ENCODE measurements at places on chromosomes 2 and 18.

GRCh38 chr2:37652199-37652640 is 19.2 kb downstream of the CDC42EP3 start:
- no peak for DNase-seq

DNA sequence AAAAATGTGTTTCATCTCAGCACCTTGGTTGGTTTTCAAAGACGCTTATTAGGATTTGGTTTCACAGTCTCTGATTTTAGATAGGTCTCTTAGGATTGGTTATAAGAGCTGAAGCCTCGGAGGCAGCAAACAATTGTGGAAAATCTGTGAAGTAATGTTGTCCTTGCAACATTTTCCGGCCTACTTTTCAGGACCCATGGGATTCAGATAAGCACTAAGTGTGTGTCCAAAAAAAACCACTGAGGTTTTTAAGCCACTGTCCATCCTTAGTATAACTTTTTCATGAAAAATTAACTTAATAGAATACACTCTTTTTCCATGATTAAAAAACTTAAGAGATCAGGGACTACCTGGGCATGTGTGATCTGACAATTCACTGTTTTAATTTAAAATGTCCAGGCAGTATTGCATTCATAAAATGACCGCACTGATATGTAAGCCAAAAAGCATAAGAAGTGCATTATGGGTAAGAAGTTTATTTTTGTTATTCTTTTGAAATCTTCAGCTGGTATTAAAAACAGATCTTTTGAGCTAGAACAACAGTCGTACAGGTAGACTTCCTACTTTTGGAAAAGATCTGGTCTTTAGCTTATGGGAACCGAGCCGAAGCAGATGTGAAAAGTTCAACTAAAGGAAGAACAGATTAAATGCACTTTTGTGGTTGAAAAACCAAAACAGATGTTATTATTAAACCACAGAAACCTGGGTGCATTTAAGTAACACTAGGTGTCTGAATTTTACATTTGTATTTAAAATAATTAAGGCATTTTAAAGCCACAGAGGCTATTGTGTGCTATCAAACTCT is 479.4 kb upstream of the ZEB2 start:
- DNase-seq = no peak

- no peak for DNase-seq
These were observed 304.2 kb downstream of the CYP26B1 start for GRCh38 chr2:71843391-71843850.

DNA sequence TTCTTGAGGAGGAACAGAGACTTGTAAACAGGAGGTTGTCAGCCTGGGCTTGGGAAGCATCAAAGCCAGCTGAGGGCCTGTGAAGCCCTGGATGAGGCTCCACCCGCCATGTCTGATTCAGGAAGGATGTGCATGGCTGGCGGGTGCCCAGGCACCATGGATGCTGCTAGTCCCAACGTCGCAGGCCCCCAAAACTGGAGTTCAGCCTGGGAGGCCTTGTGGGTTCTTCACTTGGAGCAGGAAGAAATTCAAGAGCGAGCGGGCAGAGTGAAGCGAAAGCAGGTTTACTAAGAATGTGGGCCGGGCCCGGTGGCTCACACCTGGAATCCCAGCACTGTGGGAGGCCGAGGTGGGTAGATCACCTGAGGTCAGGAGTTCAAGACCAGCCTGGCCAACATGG is 12.1 kb upstream of the PXDN start:
- DNase-seq = no peak

DNA sequence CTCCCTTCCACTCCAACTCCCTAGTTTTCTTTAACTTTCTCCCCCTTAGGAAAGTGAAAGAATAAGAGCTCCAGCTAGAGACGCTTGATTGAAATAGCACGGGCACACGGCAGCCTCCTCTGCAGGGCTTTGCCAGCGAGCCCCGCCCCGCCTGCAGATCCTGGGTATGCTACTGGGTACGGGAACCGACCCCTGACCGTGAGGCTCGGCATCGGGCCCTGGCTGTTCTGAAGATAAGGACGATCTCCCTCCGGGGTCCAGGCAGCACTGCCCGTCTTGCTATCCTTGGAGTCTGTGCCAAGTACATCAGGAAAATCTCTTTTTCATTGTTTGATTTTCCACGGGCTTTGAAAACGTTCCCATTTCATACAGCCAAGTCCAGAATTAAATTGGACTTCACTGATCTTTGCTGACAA is 284.5 kb downstream of the MTX2 start:
- DNase-seq = no peak

- DNase-seq = no peak
These were observed 944 bp downstream of the RAB3GAP1 start for GRCh38 chr2:135052997-135053474.

- DNase-seq = peak; percentile 92
These were observed at the start of gene TUBA4A for GRCh38 chr2:219253753-219254589. TUBA4A (minus strand) TSS chr2:219253918; CDS start chr2:219253858, 60 bp downstream.

GRCh38 chr2:184067502-184067901 is 530.8 kb upstream of the ZNF804A start:
- DNase-seq = no peak

DNA sequence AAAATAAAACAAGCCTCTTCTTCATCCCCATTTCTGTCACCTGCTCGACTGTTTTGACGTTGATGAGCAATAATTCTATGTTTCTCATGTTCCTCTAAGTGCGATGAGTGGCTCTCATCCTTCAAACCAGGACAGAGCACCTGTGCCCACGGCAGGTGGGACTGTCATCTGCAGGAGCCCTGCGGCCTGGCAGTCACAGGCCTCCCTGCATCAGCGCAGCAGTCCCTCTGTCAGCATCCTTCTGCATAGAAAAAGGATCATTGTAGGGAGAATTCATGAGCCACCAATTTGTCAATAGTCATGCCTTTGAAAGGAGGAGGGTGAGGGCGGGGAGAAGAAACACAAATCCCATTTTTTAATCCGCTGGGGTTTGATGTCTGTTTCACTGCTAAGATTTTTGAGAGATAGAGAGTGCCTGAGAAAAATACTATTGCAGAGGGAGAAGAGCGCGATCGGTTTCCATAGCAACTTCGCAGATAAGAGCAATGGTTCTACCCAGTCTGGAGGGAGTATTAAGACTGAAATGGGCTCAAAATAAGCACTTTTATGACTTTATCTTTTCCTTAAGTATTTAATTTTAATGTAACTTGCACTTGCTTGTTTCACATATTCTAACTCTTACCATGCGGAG is 234.3 kb upstream of the NCKAP5 start:
- no peak for DNase-seq

- no peak for DNase-seq
These were observed 44.0 kb upstream of the XPO1 start for GRCh38 chr2:61582165-61582564.

DNA sequence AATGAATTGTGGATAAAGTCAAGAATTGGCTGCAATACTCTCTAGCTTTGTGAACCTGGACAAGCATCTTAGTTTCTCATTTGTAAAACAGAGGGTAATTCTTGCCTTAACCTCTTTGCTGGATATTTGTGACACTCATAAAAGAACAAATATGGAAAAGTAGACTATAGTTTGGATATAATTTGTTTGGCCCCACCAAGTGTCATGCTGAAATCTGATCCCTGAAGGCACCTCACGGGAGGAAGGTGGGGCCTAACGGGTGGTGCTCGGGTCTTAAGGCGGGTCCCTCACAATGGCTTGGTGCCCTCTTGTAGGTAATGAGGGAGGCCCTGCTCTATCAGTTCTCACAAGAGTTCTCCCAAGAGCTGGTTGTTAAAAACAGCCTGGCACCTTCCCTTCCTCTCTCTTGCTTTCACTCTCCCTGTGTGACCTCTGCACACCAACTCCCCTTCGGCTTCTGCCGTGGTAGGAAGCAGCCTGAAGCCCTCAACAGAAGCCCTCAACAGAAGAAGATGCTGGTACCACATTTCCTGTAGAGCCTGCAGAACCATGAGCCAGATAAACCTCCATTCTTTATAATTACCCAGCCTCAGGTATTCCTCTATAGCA is 37.4 kb downstream of the ARL4C start:
- no peak for DNase-seq

- DNase-seq = peak; percentile 38
These were observed 55.4 kb downstream of the CDC42EP3 start for GRCh38 chr2:37615804-37616676.

- no peak for DNase-seq
These were observed 303.8 kb upstream of the KLHL14 start for GRCh38 chr18:33076601-33077000.

GRCh38 chr2:195575879-195576401 is 81.1 kb upstream of the SLC39A10 start:
- DNase-seq = no peak

GRCh38 chr18:286515-287310 is 18.9 kb upstream of the THOC1 start:
- no peak for DNase-seq

GRCh38 chr2:48343571-48344440 is 186.1 kb upstream of the STON1 start:
- DNase-seq = no peak

GRCh38 chr2:33284287-33284686 is 192.2 kb upstream of the RASGRP3 start:
- DNase-seq = no peak

DNA sequence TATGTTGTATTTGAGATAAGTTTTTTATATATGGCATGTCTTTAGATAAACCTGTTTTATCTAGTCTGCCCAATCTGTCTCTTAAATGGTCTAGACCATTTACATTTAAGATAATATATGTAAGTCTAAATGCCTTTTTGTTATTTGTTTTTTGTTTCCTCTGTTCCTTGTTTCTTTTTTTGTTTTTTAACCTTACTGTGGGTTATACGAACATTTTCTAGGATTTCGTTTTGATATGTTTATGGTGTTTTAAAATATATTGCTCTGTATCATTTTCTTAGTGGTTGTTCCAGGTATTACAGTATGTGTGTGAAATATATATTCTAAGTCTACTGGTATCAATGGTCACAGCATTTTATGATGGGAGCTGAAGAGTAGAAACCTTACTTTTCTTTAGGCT is 13.3 kb downstream of the BCL2L11 start:
- DNase-seq = no peak

GRCh38 chr18:74082742-74083556 is 64.7 kb downstream of the FBXO15 start:
- DNase-seq = no peak

DNA sequence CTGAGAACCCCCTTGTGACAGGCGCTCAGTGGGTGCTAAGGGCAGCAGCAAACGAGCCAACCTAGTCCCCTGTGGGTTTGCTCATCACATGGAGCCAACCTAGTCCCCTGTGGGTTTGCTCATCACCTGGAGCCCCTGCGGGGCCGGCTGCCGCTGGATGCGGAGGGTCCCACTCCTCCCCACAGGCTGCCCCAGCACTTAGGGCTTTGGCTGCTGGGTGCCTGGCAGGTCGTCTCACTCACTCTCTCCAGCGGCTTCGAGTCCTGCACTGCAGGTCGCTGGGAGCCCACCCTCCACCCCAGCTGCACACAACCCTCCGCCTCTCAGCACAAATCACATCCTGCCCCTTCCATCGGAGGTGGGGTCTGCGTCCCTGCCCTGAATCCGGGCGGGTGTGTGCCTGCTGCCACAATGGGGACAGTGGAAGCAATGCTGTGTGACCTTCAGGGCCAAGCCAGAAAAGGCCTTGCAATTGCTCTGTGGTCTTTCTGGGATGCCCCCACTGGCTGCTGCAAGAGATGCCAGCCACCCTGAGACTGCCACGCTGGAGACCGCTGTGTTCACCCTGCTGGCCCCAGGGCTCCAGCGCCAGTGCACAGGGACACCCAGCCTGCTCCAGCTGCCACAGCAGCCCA is 248.1 kb upstream of the SALL3 start:
- DNase-seq = no peak

- no peak for DNase-seq
These were observed 85.9 kb upstream of the RANBP2 start for GRCh38 chr2:108633409-108633808.

DNA sequence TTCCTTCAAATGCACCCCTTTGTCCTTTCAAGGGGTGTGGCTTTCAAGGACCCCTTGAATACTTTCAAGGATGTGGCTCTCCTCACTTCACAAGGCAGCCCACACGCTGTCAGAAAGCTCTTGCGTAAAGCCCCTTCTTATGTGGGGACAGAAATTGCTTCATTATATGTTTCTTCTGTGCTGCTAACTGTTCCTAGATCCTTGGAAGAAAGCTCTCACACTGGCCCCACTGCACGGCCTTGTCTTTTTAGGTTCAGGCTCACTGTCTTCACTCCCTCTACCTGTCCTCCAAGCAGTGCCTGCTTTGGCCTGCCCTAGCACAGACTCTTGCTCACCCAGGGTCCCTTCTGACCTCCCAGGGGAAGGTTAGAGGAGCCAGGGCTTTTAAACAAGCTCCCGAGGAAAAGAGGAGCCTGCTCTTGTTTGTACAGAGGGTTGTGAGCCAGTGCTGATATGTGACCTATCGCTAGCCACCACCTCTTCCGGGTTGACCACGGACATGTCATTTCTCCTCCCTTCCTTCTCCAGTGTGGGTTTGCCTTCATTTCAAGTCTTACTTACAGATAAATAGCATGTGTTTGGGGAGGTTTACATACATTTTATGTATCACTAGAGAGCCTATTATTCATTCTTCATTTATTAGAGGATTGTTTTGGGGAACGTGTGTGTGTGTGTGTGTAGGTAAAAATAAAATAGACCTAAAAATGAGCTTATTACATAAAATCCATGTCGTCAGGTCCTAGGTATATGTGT is 94.7 kb downstream of the RTN4 start:
- DNase-seq = no peak

- no peak for DNase-seq
These were observed 116.2 kb downstream of the METTL8 start for GRCh38 chr2:171317492-171318125.
